IMR-90 (cell line): ENCODE measurements at places on chromosomes 5 and 9. TPM values are rescaled to one million over a fixed set of nuclear protein-coding genes. Genes with fewer than 3 reads are reported as not detected.

DNA sequence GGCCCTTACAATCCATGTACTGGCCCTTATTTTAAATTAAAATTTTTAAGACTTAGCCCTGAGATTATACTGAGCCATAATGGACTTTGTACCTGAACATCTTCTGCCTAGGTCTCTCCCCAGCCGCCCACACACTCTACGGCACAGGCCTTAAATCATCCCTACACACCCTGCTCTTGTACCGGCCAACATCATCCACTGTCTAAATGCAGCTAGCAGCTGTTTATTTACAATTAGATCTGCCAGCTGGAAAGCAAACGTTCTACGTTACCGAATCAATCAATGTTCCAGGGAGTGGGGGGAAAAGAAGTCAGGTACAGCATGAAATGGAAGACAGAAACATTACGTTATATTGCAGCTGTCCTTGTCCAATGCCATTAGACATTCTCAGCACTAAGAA is 88.4 kb upstream of the GRAMD2B start:
- DNase-seq: no peak

DNA sequence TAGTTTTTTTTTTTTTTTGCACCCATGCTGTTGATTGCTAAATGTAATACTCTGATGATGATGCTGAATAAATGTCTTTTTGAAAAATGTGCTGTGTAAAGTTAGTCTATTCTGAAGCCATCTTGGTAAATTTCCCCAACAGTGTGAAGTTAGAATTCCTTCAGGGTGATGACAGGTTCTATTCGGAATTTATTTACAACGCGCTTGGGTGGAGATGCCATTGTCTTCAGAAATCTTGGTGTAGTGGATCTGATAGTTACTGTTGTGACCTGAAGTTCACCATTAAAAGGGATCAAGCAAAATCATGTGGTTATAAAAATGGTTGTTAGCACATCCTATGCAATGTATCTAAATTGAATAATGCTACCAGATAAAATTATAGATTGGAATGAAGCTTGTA is 36.3 kb upstream of the DMRT1 start:
- DNase-seq: no peak

DNA sequence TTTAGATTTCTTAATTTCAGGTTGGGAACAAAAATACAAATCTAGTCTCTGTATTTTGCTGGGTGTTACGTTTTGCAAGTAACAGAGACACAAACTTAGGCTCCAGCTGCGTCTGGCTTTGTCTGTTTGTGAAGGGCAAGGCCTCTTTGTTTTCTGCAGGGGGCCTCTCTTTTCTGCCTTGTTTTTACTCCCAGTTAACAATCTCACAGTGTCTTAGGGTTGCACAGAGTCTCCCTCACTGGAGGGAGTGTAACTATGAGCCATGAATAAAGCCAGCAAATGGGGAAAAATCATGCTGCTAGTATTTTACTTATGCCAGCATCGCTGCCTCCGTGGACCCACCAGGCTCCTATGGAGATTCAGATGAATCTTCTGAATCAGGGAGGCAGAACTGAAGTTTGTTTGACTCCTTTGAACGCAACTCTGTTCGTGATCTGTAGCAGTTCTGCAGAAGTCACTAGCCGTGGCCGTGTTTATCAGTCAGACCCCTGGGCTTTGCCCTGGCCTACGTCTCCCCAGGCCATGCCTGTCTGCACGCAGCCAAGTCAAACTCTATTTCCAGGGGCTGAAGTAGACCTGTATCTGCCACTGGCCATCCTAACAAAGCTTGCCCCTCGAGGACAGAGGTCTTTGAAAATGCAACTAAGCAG is 77.2 kb downstream of the ATP10B start:
- DNase-seq: no peak

Gene CMYA5
- 0.83 and 0.90 TPM in 2 replicates for total RNA-seq

- DNase-seq: peak; percentile 69
Measured at GRCh38 chr5:73654171-73654811, 28.3 kb downstream of the ARHGEF28 start.

- no peak for DNase-seq
Measured at GRCh38 chr5:5344051-5344571, 78.4 kb upstream of the ICE1 start.

Gene SPINK6
- not detected in 2 replicates for total RNA-seq

- no peak for DNase-seq
Measured at GRCh38 chr9:127055745-127056402, 66.6 kb downstream of the ANGPTL2 start.

Gene C5orf34
- total RNA-seq: 6.1 and 7.2 TPM in 2 replicates

Gene WNT8A
- not detected in 2 replicates for total RNA-seq
